ENCODE measurements at places on chromosomes 13 and 19. TPM values are rescaled to one million over a fixed set of nuclear protein-coding genes. Genes with fewer than 3 reads are reported as not detected.

- no peaks in the 10 kb centered on the region for H3K27me3 ChIP-seq
- H3K36me3 ChIP-seq, result peaks cover 93% of the 10 kb centered on the region
- peaks cover 22% of the 10 kb centered on the region for H3K4me1 ChIP-seq
These were observed 14.1 kb upstream of the PRKD2 start for GRCh38 chr19:46731007-46731501.

Gene SRRM5
- 0.15 TPM for polyA plus RNA-seq

Gene NLRP9
- not detected for polyA plus RNA-seq

- peaks cover 10% of the 10 kb centered on the region for H3K27me3 ChIP-seq
- no peak overlapping the region for H3K4me3 ChIP-seq
- H3K36me3 ChIP-seq, result no peaks in the 10 kb centered on the region
- H3K4me1 ChIP-seq, result no peaks in the 10 kb centered on the region
These were observed 120.5 kb upstream of the SPACA7 start for GRCh38 chr13:112255550-112256120.

All from heart left ventricle (tissue), 16 donors.